ENCODE measurements at places on chromosomes 12 and 14. TPM values are rescaled to one million over a fixed set of nuclear protein-coding genes. Genes with fewer than 3 reads are reported as not detected.

Gene TAS2R7
- total RNA-seq: not detected

Gene KLRC4
- not detected for total RNA-seq

Gene EPS8
- 212 TPM for total RNA-seq

Gene CYP27B1
- total RNA-seq: 0.22 TPM

Gene KRT72
- not detected for total RNA-seq

Gene MAP3K9
- 0.32 TPM for total RNA-seq

Gene AMN
- total RNA-seq: 0.13 TPM

Gene CNTN1
- not detected for total RNA-seq

Gene CNPY2
- 97.1 TPM for total RNA-seq

Gene OTX2
- not detected for total RNA-seq

Gene CFAP54
- total RNA-seq: 4.0 TPM

Gene PCNX4
- total RNA-seq: 138 TPM

Gene SSTR1
- not detected for total RNA-seq

Gene SDR9C7
- not detected for total RNA-seq

Gene CLEC12A
- total RNA-seq: not detected

Gene ETFRF1
- 42.7 TPM for total RNA-seq

Gene ADAMTS20
- not detected for total RNA-seq

Gene SLC16A7
- 61.2 TPM for total RNA-seq

Gene NANOG
- 0.32 TPM for total RNA-seq

Gene LTBR
- 98.3 TPM for total RNA-seq

Gene NABP2
- 25.3 TPM for total RNA-seq

Gene OR4K5
- not detected for total RNA-seq

Gene HOXC12
- not detected for total RNA-seq

Gene PUS7L
- 30.8 TPM for total RNA-seq

Gene RPGRIP1
- not detected for total RNA-seq

Gene AKAP3
- total RNA-seq: 4.0 TPM

Gene PRR4
- 4.2 TPM for total RNA-seq

Gene BEGAIN
- 6.8 TPM for total RNA-seq

Gene ANO4
- total RNA-seq: 0.32 TPM

Gene RTL1
- not detected for total RNA-seq

Gene GAS2L3
- total RNA-seq: 24.2 TPM

Gene CD9
- total RNA-seq: 414 TPM

Gene PPP1R36
- 1.3 TPM for total RNA-seq

Gene GDF3
- not detected for total RNA-seq

Gene CCDC60
- total RNA-seq: not detected

Gene TSPAN8
- total RNA-seq: 0.65 TPM

Gene KIF5A
- total RNA-seq: under 0.01 TPM

Gene SLC25A21
- total RNA-seq: 0.39 TPM

Gene PLEKHD1
- under 0.01 TPM for total RNA-seq

Gene POTEG
- not detected for total RNA-seq

Gene TPPP2
- not detected for total RNA-seq

Gene C12orf75
- 98.7 TPM for total RNA-seq

Gene SLC8A3
- 0.26 TPM for total RNA-seq

Gene IL25
- not detected for total RNA-seq

Gene TMEM119
- 20.0 TPM for total RNA-seq

Gene TAS2R19
- 11.1 TPM for total RNA-seq

Gene TGM1
- total RNA-seq: 1.1 TPM

Gene BDKRB1
- 21.7 TPM for total RNA-seq

Gene TROAP
- total RNA-seq: 7.8 TPM

Gene GNB3
- 4.3 TPM for total RNA-seq

Gene KRT8
- 7.6 TPM for total RNA-seq

Gene SAMD15
- 8.5 TPM for total RNA-seq

Gene NID2
- total RNA-seq: 120 TPM

Gene AQP6
- not detected for total RNA-seq

Gene C12orf54
- not detected for total RNA-seq

Gene NELL2
- not detected for total RNA-seq

Gene R3HDM2
- total RNA-seq: 25.5 TPM

Measured in articular chondrocyte of knee joint (primary cell).